NCI-H526 (cell line): ENCODE measurements at places on chromosomes 2 and 18.

DNA sequence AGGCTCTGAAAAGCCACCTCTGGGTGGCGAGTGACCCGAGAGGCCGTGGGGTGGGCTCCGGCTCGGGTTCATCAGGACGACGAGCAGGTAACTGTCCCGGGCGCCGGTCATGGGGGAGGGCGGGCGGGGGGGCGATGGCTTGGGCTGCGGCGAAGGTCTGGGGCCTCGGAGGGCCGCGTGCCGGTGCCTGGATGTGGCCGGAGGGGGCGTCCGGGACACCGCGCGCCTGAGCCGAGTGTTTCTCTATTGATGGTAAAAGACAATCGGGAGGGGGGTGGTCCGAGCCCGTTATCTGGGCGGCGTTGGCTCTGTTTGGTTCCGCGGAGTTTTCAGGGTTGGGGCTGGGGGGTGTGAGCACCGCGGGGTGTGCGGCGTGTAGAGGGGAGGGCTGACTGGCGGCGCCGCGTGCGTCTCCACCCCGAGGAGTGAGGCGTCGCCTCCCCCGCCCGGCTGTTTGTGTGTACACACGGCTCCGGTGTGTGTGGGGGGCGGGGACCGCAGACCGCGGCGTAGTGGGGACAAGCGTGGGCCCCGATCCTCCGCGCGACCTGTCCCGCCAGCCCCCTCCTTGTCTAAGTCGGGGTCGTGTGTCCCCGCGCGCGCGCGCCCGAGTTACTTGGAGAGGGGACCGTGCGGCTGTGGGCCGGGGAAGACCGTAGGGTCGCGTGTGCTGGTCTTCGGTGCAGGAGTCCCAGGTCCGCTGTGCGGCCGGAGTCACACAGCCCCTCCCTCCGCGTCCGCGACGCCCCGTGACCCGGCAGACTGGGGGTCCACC is 1.6 kb downstream of the CTIF start:
- peak; percentile 83 for DNase-seq

- no peak for DNase-seq
Measured at GRCh38 chr2:83615511-83615910, 843.6 kb downstream of the SUCLG1 start.

- no peak for DNase-seq
Measured at GRCh38 chr18:45712061-45712460, 11.9 kb upstream of the SLC14A1 start.

GRCh38 chr2:212842544-212843185 is 304.1 kb upstream of the ERBB4 start:
- no peak for DNase-seq

DNA sequence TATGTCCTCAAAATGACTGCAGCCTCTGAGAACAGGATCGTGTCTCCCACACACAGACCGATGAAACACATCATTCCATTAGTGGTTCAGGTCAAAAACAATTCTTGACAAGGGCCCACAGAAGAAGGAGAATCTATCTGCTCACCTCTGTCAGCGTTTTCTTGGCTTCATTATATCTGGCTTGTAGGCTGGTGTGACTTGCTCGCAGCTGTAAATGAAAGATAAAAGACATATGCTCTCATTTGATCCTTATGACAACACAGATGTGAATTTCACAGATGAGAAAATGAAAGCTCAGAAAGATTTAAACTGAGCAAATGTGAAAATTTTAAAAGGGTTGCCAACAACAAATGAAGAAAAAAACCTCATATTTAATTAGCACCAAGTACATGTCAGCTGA is 61.6 kb downstream of the CCDC93 start:
- DNase-seq = no peak

GRCh38 chr2:187499941-187500532 is 52.0 kb upstream of the CALCRL start:
- DNase-seq = peak; percentile 4

- no peak for DNase-seq
Measured at GRCh38 chr18:46214435-46214834, 110.2 kb downstream of the HAUS1 start.

- DNase-seq = no peak
Measured at GRCh38 chr2:189046320-189046719, 72.1 kb downstream of the COL3A1 start.

- no peak for DNase-seq
Measured at GRCh38 chr2:207920721-207921120, 104.6 kb downstream of the PLEKHM3 start.

DNA sequence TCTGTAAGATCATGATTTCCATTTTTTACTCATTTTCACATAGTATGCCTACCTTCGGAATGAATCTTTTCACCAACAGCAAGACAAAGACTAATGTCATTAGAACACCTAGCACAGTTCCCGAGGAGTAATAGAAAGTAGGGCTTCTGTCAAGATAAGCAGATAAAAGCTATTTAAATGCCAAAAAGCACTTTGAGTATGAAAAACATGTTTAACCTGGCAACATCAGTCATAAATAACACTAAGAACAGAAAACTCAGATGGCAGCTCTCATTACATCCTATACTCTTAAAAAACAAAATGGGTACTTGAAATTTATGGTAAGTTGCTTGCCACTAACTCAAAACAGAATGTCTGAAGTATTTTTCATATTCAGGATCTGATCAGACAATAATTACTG is 17.1 kb downstream of the NEMP2 start:
- DNase-seq = no peak

- DNase-seq = peak; percentile 82
Measured at GRCh38 chr2:111659361-111660333, 224.3 kb downstream of the ANAPC1 start.

GRCh38 chr2:7724336-7724735 is 807.1 kb downstream of the RNF144A start:
- no peak for DNase-seq

DNA sequence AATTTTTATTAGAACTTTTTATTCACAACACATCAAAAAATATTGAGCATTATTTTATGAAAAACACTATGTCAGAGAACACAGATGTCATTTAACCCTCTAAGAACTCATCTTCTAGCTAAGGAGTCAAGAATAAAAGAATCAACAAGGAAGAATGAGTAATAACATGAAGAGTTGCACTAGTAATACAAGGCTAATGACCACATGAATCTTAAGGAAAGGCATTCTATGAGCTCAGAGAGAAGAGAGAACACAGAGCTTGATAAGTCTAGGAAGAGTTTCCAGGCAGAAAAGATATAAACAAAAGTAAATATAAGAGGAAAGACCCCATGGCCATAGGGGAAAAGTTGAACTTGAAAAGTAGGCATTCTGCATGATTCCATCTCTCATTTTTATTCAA is 166.5 kb downstream of the MAIP1 start:
- DNase-seq = no peak

DNA sequence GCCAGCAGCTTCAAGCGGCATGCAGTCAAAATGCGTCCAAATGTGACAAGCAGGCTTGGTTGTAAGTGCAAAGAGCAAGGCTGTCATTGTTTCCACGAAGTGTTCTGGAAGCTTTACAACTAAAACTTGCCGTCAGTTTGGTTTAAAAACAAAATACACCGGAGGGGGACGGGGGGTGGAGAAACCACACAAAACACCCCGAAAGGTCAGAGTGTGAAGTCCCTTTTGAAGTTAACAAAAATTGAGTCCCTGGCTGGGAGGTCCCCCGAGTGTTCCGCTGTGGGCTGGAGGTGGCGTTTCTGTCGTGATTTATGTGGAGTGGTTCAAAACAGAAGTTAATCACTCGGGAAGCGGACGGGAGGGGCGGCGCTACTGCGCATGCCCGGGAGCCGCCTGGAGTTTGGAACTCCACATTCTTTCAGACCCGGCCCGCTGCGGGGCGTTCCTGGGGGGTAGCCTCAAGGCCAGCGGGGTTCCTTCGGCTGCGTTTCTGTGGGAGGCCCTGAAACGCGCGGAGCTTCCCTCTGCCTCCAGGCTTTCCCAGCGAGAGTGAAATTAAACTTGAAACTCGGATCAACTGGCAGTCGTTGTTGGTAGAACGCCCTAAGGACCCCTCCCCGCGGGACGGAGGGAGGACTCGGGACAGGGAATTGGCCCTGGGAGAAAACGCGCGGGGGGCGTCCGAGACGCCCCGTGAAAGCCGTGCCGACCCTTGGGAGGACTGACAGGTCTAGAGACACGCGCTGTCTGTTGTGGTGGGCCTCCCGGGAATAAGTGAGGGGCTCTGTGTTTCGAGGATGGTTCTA is 1.4 kb downstream of the TGIF1 start:
- DNase-seq = peak; percentile 6

DNA sequence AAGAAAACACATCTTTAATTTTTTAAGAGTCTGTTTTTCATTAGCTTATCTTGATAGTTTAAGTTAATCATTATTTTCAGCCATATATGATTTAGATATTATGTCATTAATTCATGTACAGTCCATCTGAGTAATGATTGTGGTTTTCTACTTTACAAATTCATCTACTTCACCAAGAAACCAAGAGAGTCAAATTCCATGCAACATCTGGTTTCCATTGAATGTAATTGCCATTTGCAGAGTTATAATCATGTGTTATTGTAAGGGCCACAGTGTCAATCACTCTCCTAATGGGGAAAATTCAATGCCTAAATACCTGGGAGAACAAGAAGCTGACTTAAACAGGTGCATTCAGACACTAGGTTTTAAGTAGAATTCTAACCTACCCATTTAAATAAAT is 217.2 kb upstream of the OSR1 start:
- no peak for DNase-seq

DNA sequence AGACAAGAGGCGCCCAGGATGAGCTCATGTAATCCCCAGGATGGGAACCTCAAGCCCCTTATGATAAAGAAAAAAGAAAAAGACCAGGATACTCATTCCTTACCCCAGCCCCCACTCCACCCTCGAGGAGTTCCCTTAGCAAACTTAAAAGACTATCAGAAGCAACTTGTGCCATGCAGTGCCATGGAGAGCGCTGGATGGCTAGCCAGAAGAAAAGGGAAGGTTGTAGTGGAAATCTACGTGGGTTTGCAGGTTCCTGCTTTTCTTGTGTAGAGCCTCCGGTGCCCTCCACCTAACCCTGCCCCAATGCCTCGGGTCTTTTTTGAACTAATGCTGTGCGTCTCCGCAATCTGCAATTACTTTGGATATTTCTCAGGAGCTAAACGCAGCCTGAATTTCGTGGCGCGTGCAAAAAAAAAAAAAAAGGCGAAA is 16.2 kb upstream of the BCL11A start:
- no peak for DNase-seq

- DNase-seq = no peak
Measured at GRCh38 chr18:12998332-12999060, 7.3 kb downstream of the CEP192 start.

DNA sequence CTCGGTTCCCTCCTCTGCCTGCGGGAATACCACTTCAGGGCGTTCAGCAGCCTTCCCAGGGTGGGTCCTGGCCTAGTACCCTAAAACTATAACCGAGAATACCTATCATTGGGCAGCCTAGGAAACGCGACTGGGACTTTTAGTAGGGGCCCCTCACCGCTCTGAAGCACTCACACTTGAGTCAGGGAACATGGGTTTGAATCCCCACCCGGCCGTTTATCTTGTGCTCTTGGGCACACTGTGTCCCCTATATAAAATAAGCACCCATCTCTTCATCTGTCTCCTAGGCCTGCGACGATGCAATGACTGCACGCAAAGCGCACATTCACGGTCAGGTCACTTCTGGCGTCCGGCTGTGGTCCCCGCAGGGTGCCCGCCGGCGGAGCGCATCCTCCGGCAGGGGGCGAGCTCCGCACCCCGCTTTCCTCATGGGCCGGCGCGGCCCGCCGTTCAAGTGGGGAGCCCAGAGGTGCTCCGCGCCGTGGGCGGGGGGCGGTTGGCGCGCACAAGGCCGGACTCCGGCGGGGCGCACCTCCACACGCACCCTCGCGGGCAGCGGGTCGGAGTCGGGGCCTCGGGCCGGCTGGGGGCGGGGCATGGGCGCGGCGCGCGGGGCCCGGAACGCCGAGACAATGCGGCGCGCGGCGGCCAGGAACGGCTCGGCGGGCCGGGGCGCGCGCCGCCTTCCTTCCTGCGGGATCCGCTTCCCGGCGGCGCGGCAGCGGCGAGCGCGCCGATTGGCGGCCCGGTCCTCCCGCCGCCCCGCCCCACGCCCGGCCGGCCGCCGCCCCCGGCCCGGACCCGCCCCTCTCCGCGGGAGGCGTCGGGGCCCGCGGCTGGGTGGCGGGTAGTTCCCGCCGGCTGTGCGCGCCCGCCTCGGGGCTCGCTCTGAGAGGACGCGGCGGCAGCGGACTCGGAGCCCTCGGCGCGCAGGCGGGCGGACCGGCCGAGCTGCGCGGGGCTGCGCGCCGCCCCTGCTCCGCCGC is at the start of gene ASAP2:
Gene ASAP2, plus strand, starts transcription at position 850 of the 986 bp plus-strand sequence. CDS start 293 bp downstream, outside the sequence.
- DNase-seq = peak; percentile 89

DNA sequence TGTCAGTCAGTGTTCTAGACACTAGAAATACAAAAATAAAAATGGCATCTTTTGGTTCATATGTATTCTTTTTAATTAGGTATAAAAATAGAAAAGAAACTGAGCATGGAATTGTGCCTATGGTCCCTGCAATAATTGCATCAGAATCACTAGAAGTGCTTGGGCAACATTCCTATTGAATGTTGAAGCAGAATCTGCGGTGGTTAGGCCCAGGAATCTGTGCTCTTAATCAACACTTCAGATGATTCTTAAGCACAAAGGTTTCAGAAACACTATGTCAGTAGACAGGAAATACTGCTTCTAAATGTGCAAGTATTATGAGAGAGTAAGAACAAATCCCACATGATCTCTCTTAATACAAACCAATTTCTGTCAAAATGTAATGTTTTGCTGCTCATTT is 20.3 kb upstream of the RBBP8 start:
- no peak for DNase-seq

DNA sequence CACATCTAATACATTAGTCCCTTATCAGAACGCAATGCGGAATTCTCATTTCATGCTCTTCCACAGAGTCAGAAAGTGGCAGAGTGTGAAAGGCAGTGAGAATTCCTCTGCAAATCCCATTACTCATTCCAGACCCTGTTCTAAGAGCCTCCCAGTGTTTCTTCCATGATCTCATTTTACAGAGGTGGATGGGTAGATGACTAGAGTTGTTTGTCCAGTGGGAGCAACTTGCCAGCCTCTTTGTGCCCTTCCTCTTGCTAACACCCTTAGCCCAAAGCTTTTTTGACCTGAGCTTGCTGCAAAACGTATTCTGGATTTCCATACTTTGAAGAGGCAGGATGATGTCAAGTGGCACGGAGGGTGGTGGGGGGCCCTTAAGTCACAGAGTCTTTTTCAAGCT is 467.7 kb upstream of the RGPD4 start:
- no peak for DNase-seq

DNA sequence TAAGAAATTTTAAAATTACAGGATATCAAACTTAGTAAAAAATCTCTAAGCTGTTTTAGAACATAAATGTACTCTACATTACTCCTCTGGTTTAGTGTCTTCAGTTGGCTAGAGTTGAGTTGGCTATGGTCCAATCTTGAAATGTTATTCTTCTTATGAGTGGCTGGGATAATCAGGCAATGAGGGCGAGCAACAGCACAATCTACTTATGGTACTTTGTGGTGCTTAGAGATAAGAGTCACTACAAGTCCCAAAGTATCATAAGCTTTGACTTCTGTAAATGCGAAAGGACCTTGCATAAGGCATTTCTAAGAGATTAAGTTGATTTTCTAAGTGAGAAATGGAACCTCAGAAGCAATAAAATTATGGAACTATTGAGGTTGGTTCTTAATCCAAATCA is 361.7 kb downstream of the GPD2 start:
- no peak for DNase-seq

- DNase-seq = no peak
Measured at GRCh38 chr2:228433721-228434120, 252.2 kb upstream of the SPHKAP start.

GRCh38 chr2:191217580-191217979 is 27.6 kb upstream of the MYO1B start:
- no peak for DNase-seq

- DNase-seq = no peak
Measured at GRCh38 chr2:67260343-67261277, 136.5 kb upstream of the ETAA1 start.

- DNase-seq = no peak
Measured at GRCh38 chr2:182197529-182197928, 211.9 kb downstream of the PPP1R1C start.

- DNase-seq = peak; percentile 80
Measured at GRCh38 chr2:186848873-186849578, at the start of gene ZSWIM2. ZSWIM2 (minus strand) TSS chr2:186849170; CDS start chr2:186849130, 40 bp downstream.
